ENCODE measurements at places on chromosomes 3 and 15. TPM values are rescaled to one million over a fixed set of nuclear protein-coding genes. Genes with fewer than 3 reads are reported as not detected.
A peak's percentile ranks its signal among the peaks of the same experiment; 100 is the strongest.

PRR20G gene
- not detected for total RNA-seq

- no peak for DNase-seq
Measured at GRCh38 chr3:143875546-143875945, 27.3 kb upstream of the SLC9A9 start.

GRCh38 chr15:40037721-40038120, 1.3 kb downstream of the SRP14 start:
- DNase-seq = no peak

GOLGA8S gene
- not detected for total RNA-seq

GRCh38 chr15:72156928-72157327, 38.7 kb downstream of the SENP8 start:
- DNase-seq = no peak

DNA sequence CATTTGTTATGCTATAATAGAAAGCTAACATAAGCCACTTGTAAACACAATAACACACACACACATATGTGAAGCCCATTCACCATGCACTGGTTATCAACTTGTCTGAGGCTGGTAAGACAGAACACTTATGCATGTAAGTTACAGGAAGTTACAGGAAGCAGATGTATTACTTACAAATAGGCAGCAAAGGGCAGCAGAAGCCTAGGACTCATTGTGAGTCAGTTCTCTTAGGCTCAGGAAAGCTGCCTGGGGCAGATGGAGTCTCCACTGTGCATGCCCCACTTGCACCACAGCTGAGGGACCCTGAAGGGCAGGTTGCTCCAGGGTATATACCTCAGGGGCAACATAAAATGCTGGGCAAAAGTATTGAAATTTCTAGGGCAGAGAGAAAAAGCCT, 748.8 kb upstream of the CCDC54 start:
- DNase-seq = peak; percentile 84

DNA sequence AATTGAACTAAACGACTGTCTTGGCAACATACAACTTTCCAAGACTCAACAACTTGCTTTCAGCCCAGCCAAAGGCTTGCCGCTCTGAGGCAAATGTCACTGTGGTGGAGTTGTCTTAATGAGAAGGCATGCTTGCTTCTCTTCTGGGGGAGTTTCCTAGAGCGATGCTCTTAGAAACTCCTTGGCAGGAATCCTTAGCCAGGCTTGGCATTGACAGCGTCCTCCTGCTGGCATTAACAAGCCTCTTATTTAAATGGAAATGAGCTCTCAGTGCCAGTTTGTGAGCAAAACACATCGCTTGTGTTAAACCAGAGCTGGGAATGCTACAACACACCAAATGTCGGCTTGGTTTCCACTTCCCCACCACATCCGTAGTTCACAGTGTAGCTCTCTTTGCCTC, 265.5 kb upstream of the TPRG1 start:
- no peak for DNase-seq

DNA sequence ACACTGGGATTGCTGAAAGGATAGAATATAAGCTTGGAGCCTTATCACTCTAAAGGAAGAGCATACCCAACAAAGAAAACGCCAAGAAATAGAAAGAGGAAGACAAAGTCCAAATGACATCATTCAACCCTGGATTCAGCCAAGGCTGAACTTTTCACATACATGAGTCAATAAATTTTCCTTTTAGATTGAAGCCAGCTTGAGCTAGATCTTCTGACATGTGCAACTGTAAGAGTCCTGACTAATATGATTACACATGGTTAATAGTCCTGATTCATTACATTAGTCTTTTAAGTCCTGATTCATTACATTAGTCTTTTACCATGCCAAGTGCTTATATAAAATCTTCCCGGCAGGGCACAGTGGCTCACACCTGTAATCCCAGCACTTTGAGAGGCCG, 13.6 kb upstream of the DENND6A start:
- DNase-seq = peak; percentile 44

SLC6A6 gene
- total RNA-seq = 28.6 TPM

XCR1 gene
- not detected for total RNA-seq

DNA sequence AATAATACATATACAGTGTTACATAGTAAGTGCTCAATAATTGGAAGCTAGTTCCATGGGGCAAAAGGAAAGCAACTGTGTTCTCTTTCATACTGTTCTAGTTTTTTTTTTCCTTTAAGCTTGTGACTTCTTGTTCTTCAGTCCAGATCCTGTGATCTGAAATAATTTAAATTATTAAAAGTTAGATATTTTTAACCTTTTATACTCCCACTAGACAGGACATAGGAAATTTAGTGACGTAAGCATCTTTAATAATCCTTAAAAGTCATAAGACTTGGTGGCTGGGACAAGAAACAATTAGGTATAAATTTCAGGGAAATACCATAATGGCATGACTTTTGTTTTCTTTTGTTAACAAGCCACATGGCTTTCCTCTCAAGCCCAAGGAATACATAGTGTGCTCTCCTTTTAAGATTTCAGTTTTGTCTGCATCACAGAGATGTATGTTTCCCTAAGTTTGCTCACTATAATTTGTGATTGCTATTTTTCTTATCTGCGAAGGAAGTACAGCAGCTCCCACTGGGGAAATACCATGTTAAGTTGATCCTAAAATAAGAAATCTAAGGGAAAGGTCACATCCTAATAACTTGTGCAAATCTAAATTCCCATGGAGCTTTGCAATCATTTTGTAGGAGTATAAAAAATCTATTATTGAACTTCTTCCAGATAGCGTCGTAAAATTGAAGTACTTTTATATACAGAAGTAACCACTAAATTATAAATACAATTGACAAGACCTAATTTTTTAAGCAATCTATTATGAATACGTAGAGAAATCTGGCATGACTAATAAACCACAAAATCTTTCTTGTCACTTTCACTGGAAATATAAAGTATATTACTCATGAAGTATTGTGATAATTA, 30.1 kb downstream of the PPARG start:
- DNase-seq = peak; percentile 65

- no peak for DNase-seq
Measured at GRCh38 chr15:89346516-89347231, 12.1 kb upstream of the POLG start.

Measured in dermis blood vessel endothelial cell (primary cell).